ENCODE measurements at places on chromosomes 2 and 18.

DNA sequence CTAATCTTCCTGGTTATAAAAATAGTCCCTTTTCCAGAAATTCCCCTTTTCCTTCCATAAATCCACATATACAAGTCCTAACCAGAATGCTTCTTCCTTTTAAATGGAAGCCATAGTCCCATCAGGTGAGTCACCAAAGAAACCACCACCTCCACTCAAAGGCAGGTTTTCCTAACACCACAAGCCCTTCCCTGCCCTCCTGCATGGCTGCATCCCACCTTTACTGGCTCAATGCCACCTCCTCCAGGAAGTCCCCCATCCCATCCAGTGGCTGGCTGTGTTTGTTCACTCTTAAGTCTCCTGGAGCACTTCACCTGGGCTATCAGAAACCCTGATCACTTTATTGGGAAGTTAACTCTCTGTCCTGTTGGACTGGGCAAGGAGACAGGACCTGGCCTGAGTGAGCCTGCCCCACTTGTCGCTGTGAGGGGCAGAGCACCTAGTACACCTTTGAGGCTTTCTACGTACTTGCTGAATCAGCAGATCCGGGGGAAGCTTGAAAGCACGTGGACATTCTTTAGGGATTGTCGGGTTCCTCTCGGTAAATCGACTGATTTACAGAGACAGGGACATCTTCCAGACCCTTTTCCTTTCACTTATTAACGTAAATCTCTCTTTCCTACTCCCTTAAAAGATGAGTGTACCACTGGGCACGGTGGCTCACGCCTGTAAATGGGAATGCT is 71.0 kb downstream of the NGEF start:
- no peak for DNase-seq

- DNase-seq = no peak
Observed at GRCh38 chr18:57906852-57907251, 103.7 kb upstream of the ATP8B1 start.

DNA sequence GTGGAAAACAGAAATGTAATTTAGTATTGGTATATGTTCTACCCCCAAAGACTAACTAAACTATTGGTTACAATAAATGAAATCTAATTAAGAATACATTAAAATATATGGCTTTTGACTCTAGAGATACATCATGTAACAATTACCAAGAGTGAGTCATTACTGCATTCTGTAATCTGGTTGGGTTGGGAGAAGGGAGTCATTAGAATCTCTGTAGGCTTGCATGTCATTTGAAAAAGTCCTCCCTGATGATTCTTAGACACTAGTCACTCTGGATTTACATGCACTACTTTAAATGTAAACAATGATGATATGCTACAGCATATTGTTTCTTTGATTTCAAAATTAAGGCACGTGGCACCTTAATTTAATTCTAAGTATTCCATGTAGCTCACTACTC is 293.4 kb upstream of the CHST9 start:
- no peak for DNase-seq

- DNase-seq = no peak
Observed at GRCh38 chr18:21341141-21341540, 99.1 kb downstream of the GREB1L start.

GRCh38 chr18:8050616-8051329 is 483.7 kb downstream of the PTPRM start:
- no peak for DNase-seq

DNA sequence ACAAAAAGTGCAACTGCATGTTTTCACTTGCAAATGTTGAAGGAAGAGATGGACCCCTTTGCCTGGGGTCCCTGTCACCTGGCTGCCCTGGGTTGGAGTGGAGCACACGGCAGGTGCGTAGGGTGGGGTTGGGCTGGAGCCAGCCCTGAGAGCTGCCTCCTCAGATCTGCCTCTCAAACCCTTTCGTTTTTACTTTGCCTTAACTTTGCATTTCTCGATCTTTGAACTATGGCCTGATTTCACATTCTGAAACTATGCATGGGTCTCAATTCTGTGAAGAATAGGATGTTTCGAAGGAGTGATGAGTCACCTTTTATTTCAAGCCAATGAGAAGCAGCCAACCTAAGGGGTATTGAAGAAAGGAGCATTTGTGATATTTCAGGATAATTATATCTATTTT is 132.8 kb downstream of the ACOXL start:
- DNase-seq = no peak

DNA sequence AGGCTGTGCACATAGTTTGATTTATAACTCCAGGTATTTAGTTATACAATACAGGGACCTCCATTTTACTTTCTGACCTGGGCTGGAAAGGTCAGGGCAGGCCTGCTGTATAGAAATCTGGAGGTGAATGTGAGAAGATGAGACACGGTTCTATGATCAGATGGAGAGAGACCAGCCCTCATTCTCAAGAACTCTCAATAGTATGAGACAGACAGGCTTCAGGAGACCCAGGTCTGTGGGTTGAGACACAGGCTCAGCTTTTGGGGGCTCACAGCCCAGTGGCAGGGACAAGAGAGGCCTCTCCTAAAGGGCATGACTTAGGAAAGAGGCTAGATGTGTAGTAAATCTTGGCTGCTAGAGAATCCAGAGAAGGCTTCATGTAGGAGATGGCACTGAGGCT is 719 bp upstream of the ATP6V1B1 start:
- DNase-seq = no peak

DNA sequence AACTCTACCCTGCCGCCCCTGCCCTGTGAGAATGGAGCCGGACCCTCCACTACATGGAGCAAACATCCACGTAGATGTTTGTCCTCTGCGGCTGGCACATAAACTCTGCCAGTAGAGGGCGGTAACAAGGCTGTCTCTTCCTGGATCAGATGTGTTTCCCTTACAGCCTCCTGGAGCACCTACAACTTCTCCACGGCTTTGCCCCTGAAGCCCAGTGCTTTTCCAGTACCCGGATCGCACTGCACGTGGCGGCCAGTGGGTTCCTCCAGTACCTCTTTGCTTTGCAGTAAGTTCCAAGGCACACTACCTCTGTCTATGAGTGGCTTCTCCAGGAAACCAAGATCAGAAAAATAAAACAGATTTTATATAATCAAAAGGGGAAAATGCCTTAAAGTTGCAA is 651.3 kb downstream of the DCDC2C start:
- DNase-seq = no peak

DNA sequence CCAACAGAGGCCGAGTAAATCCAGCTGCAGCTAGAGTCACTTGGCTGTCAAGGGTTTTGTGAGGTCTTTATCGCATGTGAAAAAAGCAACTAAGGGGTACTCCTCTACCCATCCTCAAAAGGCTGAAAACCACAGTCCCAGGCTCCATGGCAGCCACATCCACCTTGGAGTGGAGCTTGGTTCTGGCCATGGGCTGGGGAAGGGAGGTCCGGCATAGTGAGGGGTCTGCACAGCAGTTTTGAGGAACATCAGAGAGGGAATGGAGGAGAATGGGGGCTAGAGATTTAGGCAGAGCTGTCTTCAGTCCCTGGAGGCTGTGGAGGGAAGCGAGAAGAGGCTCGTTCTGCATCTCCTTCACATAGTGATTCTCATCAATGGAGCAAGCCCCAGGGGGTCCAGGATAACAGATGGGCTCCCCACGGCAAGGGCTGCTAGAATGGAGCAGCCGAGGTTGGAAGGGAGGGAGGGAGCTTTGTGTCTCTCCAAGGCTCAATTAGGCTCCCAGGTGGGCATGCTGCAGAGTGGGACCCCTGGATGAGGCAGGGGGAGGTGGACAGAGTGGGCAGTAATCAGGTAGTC is 21.0 kb downstream of the MROH2A start:
- DNase-seq = no peak

DNA sequence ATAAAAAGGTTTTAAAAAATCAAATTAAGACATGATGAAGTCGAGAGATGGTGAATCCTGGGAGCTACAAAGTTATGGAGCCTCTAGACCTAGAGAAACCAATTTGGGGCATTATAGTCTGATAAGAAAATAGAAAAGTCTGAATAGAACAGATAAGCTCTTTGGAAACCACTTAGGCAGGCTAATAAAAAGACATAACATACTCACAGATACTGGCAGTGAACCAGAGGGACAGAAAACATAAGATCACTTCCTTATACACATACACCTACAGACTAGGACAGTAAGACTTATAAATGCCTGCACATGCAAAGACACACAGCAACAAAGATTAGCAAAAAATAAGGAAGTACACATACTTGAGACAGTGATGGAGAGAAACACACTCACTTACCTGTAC is 20.0 kb downstream of the SMC6 start:
- DNase-seq = no peak

GRCh38 chr2:22995576-22995975 is 389.4 kb upstream of the KLHL29 start:
- DNase-seq = no peak

GRCh38 chr18:27017901-27018500 is 152.5 kb upstream of the AQP4 start:
- no peak for DNase-seq

Data from B cell (primary cell).